Posterior vena cava (tissue), 2 donors: ENCODE measurements at places on chromosomes 2 and 18.

GRCh38 chr18:76967721-76968472 is 145.5 kb downstream of the ZNF236 start:
- no peak for DNase-seq

GRCh38 chr18:46246101-46246500 is 141.9 kb downstream of the HAUS1 start:
- DNase-seq: no peak

DNA sequence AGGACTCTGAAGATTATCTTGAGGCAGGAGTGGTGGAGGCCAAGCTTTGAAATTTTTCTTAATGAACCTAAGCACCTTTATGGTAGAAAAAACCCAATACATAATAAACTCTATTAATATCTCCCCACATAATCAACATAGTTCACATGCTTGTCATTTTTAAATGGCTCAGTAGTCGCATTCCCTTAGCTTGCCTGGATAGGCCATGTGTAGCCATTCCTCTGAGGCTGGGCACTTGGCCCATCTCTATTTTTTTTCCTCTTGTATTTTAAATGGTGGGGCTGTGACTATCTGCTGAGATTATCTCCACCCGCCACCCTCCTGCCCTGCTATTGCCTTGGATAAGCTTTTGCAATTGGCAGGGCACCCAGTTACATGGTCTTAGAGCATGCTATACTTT is 143.1 kb downstream of the FHOD3 start:
- no peak for DNase-seq

GRCh38 chr2:18412980-18413675 is 147.3 kb downstream of the RDH14 start:
- DNase-seq: no peak

- no peak for DNase-seq
Measured at GRCh38 chr18:79451237-79452125, 55.8 kb downstream of the NFATC1 start.

- DNase-seq: no peak
Measured at GRCh38 chr2:99035920-99036319, 99.9 kb upstream of the CRACDL start.

- peak; percentile 87 for DNase-seq
Measured at GRCh38 chr2:205947621-205948495, 138.1 kb downstream of the INO80D start.

- no peak for DNase-seq
Measured at GRCh38 chr2:175143191-175143590, 24.8 kb downstream of the ATF2 start.

GRCh38 chr2:39697454-39697853 is 31.7 kb downstream of the TMEM178A start:
- DNase-seq: no peak

GRCh38 chr2:101231240-101231639 is 21.4 kb upstream of the CNOT11 start:
- no peak for DNase-seq

GRCh38 chr2:217632043-217632442 is 370.8 kb downstream of the TNS1 start:
- no peak for DNase-seq

- DNase-seq: no peak
Measured at GRCh38 chr2:217933617-217933993, 69.2 kb downstream of the TNS1 start.

- DNase-seq: no peak
Measured at GRCh38 chr2:158815658-158816057, 20.5 kb downstream of the DAPL1 start.

- DNase-seq: no peak
Measured at GRCh38 chr2:164903204-164903603, 52.1 kb downstream of the SLC38A11 start.

DNA sequence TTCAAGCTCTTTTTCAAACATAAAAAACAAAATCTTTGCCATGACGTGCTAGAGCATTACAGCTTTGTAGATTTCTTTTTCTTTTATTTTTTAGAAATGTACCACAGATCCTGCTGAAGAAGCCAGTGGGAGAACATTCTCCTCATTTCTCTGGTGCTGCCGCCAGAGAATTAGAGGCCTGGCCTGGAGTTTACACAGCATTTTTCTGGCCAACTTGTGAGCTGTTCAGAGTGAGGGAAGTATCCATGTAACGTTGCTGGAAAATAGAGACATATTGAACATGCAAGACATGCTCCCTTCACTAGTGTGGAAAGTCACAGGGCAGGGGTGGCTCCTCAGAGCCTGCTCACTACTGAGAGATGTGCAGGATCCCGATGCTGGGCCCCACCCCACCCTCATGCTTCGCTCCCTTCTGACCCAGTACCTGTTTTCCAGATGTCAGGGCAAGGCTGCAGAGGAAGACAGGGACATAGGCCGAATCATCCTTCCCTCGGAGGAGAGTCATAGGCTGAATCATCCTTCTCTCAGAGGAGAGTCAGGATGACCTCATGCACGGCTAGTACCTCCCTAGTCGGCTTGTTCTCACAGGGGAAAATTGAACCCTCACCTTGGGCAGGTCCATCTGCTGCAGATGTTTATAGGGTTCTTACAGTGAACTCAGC is 298.5 kb downstream of the INSIG2 start:
- DNase-seq: no peak

DNA sequence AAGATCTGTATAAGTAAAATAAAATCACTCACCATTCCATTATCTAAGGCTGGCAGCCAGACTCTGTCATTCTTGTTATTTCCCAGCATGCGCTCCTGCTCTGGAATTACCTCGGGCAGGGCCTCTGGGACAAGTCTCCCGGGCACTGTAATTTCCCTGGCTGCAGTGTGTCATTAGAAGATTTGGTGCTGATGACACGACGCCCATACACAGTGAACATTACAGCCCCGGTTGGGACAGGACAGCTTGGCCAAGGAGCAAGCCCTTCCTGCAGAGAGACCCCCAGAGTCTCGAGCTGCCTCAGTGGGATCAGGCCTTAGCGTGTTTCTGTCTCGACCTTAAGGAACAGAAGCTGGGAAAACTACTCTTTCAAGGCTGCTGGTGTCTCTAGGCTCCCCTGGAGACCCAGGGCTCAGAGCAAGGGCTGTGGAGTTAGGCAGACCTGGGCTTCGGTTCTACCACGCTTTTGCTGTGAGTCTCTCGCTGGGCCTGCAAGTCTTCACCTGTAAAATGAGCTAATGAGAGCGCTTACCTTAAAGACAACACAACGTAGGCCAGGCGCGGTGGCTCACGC is 39.7 kb downstream of the SMAD7 start:
- peak; percentile 29 for DNase-seq

- DNase-seq: no peak
Measured at GRCh38 chr2:235551965-235552364, 58.1 kb downstream of the AGAP1 start.

DNA sequence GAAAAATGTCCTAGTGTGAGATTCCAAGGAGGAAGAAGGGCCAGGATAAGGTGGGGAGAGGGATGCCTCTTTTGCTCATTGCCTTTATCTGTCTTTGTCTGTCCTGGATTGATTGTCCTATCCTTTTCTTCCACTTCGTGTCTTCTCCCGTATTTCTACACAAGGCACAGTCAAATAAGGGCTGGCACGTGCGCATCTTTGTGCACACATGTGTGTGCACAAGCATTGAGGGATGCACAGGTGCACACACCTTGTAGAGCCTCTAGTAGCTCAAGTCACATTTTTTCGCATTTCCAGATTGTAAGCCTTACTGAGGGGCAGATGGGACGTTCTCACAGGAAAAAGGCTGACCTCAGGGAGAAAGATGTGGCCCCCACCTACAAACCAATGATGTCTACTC is 170.2 kb upstream of the TNP1 start:
- DNase-seq: no peak

DNA sequence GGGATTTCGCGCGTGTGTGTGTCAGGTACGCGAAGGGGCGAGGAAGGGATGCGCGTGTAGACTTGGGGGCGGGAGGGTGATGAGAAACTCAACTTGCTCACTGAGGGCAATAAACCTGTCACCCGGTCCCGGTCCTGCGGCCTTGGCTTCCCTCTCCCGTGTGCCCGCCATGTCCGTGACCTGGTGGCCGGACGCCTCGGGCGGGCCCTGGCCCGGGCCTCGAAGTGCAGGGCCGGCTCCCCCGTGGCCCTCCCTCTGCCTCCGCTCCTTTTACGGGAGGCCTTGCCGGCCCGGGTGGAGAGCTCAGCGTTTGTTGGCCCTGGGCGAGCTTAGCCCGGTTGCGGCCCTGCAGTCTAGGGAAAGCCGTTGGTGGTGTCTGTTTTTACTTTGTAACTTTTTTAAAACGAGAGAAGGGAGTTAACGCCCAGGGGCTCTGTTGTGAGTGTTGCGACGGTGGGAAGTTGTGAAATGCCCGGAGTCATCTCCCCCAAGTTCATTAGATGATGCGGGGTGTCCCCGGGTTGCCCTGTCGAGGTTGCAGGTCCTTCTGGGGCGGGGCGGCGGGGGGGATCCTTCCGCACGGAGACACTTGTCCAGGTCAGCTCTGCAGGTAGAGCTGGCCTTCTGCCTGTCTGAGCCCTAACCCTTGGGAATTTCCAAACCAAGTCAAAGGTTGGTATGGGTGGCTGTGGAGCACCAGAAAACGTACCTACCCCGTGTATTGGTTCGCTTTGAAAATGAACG is 883 bp downstream of the SMCHD1 start:
- peak; percentile 88 for DNase-seq

DNA sequence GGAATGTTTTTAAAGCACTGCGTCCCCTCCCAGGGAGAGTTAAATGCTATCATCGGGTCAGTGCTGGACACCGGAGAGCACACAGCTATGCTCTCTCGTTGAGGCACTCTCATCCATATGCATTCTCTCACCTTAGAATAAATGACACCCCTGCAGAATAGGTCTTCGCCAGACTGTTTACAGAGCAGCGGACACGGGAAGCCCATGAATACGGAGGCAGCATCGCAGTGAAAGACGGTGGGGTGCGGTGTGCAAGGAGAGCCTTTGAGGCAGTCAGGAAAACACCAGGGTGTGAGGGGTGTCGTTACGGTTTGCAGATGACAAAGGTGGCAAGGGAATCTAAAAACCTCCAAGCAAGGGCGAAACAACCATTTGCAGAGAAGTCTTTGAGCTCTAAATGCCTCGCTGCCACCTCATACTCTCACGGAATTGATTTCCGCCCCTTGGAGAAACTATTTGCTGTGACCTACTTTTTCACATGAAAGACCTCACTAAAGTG is 169.2 kb upstream of the FHL2 start:
- DNase-seq: no peak

GRCh38 chr2:238287737-238288649 is at the start of gene PER2:
Gene PER2 (minus strand): TSS chr2:238288610. CDS start chr2:238277936, 10,674 bp downstream.
- DNase-seq: peak; percentile 88

GRCh38 chr18:64097497-64097896 is 51.4 kb downstream of the LINC00305 start:
- no peak for DNase-seq

GRCh38 chr18:10488017-10488416 is 33.6 kb downstream of the APCDD1 start:
- DNase-seq: no peak

DNA sequence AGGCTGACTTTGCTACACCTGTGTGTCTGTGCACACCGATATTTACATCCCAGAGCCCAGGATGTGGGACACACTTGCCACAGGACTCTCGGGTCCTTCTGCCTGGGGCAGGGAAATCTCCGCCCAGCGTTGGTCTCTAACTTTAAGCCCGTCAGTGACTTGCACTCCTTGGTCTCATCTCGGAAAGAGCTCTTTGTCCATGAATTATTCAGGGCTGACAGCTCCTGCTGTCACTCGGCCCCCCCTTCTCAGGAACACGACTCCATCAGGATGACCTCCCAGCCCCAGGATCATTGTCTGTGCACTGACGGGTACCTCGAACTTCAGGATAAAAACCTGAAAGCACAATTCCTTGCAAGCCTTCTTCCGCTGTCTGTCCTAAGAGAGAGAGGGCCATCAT is 26.6 kb downstream of the PLB1 start:
- no peak for DNase-seq

DNA sequence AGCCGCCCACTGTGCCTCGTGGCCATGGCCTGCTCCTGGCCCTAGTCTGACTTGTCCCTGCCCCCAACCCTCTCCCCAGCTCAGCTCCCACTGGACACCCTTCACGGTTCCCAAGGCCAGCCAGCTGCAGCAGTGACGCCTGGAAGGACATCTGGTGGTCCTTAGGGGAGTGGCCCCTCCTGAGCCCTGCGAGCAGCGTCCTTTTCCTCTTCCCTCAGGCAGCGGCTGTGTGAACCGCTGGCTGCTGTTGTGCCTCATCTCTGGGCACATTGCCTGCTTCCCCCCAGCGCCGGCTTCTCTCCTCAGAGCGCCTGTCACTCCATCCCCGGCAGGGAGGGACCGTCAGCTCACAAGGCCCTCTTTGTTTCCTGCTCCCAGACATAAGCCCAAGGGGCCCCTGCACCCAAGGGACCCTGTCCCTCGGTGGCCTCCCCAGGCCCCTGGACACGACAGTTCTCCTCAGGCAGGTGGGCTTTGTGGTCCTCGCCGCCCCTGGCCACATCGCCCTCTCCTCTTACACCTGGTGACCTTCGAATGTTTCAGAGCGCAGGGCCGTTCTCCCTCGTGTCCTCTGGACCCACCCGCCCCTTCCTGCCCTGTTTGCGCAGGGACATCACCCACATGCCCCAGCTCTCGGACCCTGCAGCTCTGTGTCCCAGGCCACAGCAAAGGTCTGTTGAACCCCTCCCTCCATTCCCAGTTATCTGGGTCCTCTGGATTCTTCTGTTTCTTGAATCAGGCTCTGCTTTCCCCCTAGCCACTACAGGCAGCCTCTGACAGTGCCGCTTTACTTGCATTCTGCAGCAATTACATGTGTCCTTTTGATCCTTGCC is 35.8 kb downstream of the ANO7 start:
- peak; percentile 79 for DNase-seq

DNA sequence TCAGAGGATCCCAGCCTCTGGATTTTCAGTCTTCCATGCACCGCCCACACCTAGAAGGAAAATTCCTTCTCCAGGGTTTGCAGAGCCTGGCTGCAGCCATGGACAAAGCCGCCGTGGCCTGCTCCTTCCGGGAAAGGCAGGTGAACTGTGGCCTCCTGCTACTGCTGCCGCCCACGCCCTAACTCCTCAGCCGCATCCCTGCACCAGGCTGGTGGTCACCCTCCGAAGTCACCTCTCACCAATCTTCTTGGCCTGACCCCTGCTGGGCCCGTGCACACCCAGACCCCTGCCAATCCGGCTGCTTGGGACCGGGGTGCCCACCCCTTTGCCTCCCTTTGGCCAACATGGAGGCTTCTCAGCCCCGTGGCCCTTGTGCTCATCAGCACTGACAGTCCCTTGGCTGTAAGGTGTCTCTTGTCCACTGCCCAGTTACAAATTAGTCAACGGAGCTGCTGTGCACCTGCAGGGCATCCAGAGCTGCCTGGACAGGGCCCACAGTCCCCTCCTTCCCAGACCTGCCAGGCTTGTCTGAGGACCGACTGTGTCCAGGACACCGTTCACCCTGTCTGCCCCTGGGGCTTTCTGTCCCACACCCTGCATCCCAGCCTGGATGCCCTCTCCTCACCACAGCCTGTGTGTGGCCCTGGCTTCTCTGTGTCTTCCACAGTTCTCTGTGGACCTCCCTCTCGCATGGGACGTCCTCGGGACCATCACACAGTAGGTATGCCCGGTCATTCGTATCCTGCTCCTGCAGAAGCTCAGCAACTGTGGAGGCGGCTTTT is 130.1 kb upstream of the TPO start:
- DNase-seq: no peak
